ENCODE measurements at places on chromosomes 2 and 18.

DNA sequence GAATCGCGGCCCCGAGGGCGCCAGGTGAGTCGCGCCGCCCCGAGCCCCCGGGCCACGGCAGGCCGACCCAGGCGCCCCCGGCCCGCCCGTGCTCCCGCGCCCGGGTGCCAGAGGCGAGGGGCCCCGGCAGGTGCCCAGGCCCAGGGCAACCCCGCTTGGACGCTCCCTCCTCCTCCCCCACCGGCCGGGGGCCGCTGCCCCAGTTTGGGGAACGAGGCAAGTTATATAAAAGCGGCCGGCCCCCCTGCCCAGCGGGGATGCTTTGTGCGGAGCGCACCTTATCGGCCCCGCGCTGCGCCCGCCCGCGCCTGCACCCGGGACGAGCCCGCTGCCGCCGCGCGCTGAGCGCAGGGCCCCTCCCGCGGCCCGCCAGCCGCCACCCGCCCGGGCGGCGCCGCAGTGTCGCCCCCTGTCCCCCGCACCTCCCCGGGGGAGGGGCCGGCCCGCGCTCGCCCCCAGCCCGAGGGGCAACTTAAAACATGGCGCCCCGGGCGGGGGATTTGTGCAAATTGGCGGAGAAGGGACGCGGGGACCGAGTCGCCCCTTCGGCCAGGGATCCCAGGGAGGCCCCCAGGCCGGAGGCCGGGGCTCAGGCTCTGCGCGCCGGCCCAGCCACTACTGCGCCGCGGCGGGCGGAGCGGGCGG lies 639 bp downstream of the EPB41L3 start:
- peak; percentile 30 for DNase-seq

DNA sequence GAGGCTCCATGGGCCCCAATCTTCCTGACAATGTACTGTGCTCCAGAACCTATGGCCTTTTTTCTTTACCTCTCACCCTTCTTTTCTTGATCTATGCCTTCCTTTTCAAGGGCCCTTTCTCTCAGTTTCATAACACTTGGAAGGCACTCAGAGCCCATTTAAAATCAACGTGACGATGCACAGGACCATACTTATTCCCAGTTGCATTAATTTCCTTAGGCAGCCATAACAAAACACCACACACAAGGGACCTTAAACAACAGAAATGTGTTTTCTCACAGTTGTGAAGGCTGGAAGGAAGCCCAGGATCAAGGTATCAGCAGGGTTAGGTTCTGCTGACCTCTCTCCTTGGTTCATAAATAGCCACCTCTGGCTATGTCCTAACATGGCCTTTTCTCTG lies 414.0 kb upstream of the TNP1 start:
- DNase-seq = no peak

GRCh38 chr2:157327200-157327599 lies 1.6 kb upstream of the ERMN start:
- DNase-seq = no peak

DNA sequence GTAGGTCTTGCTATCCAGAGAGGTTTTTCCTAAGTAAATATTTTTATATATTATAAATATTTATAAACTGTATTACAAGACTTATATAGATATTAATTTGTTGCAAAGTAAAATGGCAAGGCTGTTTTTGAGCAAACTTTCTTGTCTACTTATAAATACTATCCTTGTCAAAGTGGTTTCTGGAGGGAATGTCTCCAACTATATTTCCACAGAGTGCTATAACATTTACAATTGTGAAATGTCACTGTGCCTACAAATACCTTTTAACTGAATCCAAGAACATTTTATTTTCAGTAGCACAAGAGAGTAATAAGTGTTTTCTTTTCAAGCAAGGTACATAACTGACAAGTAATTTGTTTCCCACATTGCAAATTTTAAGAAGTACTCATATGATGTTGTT lies 256.8 kb downstream of the ZNF385B start:
- no peak for DNase-seq

GRCh38 chr18:80075940-80076339 lies 33.1 kb upstream of the ADNP2 start:
- no peak for DNase-seq

DNA sequence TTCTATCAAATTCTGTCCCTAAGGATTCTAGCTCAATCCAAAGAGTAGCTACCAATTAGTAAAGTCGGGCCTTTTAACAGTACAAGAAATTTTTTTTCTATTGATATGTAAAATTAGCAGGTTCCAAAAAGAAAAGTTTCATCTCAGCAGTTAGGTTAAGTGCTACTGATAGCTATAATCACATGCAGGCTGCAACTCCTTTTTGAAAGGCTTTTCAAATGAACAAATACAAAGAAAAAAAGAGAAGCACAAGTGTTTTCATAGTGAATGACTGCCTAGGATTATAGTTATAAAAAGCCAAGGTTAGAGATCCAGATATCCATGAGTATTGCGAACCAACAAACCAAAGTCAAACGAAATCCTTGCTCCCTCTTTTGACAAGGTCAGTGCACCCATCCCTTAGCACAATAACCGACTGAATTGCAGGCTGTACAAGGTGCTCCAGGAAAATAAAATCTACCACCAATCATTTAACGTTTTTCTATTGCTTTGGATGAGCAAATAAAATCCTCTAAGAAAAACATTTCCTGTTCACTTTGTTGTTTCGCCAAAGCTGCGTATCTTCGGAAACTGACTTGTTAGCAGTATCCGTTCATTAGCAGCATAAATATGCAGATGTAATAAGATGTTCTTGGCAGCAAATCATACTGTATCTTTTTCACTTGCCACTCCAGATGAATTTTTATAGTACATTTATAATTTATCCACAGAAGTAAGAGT lies 100.2 kb downstream of the SRBD1 start:
- DNase-seq = no peak

DNA sequence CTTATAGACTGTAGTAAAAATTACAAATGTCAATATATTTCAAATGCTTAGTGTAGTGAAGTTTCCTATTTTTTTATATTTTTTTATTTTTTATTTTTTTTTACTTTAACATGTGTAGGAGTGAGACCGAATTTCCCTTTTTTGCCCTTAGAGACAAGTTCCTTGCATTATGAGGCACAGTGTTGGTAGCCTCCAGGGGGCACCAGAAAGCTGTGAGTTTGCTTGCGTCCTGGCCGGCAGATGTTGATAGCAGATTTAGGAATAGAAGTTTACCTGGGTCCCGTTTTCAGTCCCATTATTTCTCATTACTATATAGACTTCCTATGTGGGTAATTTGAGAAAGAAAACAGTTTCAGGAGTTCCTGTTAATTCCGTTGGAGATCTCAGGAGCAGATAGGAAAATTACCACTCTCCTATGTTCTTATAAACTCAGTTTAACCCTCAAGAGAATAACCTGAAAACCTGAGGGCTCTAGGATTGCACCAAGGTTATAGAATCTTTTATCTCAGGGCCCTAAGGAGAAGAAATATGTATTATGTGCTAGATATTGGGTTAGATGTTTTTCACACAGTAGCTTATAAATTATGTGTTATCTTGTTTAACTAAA lies 157.5 kb upstream of the SESTD1 start:
- DNase-seq = peak; percentile 66

- no peak for DNase-seq
These were observed 1091.7 kb downstream of the TDRD15 start for GRCh38 chr2:22215517-22215916.

GRCh38 chr2:65320946-65321345 lies 93.3 kb downstream of the ACTR2 start:
- no peak for DNase-seq

- DNase-seq = peak; percentile 87
These were observed 23.0 kb downstream of the CYTIP start for GRCh38 chr2:157420771-157421323.

- DNase-seq = peak; percentile 24
These were observed 12.5 kb upstream of the NAB1 start for GRCh38 chr2:190636361-190636760.

DNA sequence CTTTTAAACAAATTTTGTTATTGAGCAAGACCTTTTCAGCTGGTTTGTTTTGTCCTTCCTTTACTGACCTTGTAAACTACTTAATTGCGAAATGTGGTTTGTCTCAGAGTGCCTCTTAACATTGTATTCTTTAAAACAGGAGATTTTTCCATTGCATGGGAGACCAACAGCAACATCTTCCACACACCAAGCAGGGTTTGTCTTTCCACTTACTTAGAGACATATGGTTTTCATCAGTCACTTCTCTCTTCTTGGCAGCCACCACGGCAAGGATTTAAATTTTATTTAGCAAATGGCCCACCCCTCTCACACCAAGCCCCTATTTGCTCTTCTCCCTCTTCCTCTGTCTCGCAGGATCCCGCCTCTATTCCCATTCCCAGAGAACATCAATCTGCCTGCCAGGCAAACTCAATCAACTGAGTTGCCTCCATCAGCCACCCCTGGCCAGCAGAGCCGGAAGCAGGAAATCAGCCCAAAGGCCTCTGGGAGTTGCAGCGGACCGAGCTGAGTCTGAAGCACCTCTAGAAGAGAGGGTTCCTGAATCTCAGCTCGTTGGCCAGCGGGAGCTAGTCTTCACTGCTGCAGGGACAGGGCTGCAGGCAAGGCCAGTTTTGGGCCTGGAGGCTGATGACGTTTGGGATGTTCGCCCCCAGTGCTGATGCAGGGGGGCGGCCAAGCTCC lies 11.3 kb upstream of the CIB4 start:
- peak; percentile 4 for DNase-seq

DNA sequence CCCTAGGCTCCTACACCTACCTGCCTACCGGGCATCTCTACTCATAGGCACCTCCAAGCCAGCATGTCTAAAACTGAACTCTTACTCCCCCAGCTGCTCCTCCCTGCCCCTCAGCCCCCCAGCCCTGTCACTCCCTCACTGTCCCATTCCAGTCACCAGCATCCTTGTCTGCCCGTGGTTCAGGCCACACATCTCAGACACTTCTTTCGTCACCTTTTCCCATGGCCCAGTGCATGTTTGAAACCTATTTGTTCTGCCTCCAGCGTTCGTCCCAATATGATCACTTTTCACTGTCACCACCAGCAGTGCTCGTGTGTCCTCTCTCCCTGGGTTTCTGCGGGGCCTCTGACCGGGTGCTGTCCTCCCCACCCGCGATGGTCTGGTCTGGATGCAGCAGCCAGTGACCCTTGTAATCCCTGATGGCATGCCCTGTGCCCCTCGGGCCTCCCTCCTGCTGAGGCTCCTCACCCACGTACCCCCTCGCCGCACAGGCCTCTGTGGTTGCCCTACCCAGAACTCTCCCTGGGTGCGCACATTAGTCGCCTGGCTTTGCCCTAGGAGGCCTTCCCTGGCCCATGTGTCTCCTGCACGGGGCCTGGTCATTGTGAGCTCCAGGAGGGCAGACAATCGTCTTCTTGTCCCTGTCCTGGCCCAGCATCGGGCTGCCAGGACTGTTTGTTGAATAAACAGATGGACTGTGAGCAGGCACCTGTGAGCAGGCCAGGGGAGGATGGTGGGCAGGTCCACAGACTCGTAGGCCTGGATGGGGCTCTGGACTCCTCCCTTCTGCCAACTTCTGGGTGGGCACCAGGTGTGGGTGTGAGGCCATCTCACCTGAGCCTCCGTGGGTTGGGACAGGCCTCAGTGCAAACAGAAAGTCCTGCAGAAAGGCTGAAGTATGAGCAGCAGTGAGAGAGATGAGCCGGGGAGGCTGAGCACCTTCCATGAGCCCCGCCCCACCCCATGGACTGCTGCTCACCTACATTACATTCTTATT lies 15.5 kb downstream of the LDLRAD4 start:
- no peak for DNase-seq

DNA sequence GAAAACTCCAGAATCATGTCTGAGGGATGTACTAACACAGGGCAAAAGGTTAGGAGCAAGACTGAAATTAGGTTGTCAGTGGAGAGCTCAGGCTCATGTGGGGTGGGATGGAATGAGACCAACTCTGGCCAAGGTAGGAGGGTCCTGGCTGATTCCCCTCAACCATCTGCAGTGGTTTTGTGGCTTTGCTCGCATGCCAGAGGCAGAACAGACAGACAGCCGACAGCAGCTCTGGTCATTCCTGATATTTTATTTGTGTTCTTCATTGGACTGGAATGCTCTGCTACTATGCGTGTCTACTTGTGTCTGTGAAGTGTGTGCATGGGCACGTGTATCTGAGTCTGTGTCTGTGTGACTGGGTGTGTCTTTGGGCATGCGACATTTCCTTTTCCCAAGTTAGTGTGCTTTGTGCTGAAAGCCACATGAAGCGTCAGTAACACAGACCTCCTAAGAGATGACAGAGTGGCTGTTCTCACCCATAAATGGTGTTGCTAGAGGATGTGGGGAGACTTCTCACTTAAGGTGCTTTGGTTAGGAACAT lies 239.5 kb downstream of the CNTNAP5 start:
- DNase-seq = no peak

DNA sequence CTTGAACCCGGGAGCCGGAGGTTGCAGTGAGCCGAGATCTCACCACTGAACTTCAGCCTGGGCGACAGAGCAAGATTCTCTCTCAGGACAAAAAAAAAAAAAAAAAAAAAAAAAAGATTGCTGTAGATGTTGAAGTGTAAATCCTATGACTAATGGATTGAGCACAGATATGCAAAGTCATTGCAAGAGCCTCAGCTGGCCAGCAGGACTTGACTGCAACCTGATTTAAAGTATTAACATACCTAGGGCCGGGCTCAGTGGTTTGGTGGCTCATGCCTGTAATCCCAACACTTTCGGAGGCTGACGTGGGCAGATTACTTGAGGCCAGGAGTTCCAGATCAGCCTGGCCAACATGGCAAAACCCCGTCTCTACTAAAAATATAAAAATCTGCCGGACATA lies 103.4 kb upstream of the MSH2 start:
- DNase-seq = peak; percentile 64

- DNase-seq = no peak
These were observed 48.9 kb downstream of the FSIP2 start for GRCh38 chr2:185787227-185788145.

DNA sequence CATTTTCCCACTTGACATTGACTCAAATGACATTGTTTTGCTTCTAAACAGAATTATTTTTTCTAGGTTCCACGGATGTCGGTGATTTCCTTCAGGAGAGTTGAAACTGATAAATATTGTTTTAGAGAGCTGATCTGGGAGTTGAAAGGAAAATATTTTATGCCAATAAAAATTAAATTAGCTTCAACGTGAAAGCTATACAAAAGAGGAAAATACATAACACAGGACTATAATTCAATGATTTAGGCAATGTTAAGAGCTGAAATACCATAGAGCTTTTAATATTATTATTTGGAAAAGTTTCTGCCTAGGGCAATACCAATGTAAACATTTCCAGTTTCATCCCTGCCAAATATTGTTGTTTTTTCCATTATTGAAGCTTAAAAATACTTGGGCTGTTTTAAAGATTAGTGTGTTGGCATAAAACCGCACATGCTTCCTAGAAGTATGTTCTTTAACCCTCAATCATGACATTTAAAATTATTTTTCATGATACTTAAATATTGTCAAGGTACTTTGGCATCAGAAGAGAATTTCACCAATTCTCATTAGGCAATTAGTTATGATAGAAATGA lies 18.6 kb upstream of the PDE1A start:
- DNase-seq = no peak

- DNase-seq = no peak
These were observed 892.1 kb upstream of the ACVR2A start for GRCh38 chr2:146952696-146953095.

- no peak for DNase-seq
These were observed 231.7 kb downstream of the GBX2 start for GRCh38 chr2:235936493-235936892.

Measured in inflammatory macrophage (primary cell).